ENCODE measurements at places on chromosomes 2 and 18.
A peak's percentile ranks its signal among the peaks of the same experiment; 100 is the strongest.

DNA sequence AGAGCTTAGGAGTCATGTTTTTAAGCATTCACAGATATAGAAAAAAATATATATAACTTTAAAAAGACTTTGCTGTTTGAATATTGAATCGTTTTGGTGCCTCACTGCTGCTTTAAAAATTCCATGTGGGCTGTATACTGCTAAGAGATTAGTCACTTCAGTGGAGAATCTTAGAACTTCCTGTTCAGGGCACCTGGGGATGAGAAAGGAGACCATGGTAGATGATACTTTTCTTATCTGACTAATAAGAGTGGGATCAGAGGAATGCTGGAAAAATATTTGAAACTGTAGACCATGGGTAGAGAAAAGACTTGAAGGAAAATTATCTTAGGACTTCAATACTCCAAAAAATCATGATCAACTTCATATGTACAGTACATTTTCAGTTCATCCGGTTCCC lies 442.2 kb upstream of the SETBP1 start:
- no peak for DNase-seq

- DNase-seq, result no peak
Observed at GRCh38 chr2:131419441-131419840, 55.5 kb upstream of the RAB6D start.

DNA sequence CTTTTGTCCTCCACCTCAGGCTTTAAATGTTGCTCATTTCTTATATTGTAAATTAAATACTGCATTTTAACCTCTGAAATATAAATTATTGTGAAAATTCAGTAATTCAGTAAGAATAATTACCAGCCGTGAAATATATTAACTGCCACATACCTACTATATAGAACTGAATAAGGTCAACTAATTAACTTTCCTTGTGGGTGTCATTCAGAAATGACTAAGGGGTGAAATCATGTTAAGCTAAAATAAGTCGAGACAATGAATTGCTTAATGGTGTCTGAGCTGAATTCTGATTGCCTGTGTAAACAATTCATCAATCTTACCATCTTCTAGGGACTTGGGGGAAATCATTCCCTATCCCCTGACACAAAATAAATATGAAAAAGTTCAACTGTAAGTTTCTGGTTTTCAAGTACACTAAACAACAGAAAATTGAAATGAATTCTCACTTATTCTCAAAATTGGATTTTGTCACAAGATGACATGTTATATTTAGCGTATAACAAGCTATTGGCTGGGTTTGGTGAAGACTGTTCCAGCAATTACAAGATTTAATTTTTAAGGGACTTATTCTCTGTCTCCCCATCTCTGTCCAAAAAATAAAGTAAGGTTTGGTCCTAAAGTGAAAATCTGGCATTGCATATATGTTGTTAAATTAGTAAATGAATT lies 255.1 kb downstream of the METTL4 start:
- DNase-seq, result no peak

DNA sequence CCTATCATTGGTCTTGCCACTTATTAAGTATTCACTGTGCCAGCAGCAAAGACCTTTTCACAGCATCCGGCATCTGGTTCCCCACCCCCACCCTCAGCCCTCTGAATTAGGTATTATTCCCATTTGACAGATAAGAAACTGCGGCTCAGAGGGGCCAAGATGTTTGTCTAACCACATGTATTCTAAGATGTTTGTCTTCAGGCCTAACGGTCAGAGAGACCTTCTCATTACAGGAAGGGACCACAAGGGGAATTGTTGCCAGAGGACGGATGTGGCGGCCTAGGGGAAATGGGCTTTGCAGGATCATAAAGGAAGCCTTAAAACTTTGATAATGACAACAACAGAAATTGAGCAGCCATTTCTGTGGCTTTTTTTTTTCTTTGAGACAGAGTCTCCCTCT lies 16.6 kb downstream of the NPPC start:
- no peak for DNase-seq

GRCh38 chr2:159550231-159550630 lies 66.1 kb downstream of the BAZ2B start:
- DNase-seq, result no peak

- DNase-seq, result no peak
Observed at GRCh38 chr2:26993768-26994167, 23.3 kb downstream of the MAPRE3 start.

- no peak for DNase-seq
Observed at GRCh38 chr18:13915995-13916431, 677 bp upstream of the MC2R start.

- no peak for DNase-seq
Observed at GRCh38 chr2:210167227-210167626, 4.0 kb downstream of the KANSL1L start.

GRCh38 chr18:27780061-27780745 lies 396.7 kb downstream of the CDH2 start:
- DNase-seq, result no peak

GRCh38 chr2:73285159-73285739 lies 971 bp upstream of the FBXO41 start:
- no peak for DNase-seq

GRCh38 chr2:49291619-49292018 lies 137.3 kb upstream of the FSHR start:
- no peak for DNase-seq

DNA sequence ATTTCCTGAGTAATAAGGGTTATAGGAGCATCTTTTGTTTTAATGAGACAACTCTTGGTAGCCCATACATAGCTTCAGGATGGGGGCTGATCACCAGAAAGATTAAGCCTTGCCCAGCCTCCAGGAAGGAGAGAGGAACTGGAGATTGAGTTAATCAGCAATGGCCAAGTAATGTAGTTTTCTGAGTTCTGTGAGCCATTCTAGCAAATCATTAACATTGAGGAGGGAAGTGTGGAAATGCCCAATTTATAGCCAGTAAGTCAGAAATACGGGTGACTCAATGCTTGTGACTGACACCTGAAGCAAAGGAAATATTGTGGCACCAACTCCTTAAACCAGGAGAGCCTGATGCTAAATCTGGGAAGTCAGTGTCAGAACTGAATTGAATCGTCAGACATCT lies 205.1 kb upstream of the SRD5A2 start:
- DNase-seq, result no peak

DNA sequence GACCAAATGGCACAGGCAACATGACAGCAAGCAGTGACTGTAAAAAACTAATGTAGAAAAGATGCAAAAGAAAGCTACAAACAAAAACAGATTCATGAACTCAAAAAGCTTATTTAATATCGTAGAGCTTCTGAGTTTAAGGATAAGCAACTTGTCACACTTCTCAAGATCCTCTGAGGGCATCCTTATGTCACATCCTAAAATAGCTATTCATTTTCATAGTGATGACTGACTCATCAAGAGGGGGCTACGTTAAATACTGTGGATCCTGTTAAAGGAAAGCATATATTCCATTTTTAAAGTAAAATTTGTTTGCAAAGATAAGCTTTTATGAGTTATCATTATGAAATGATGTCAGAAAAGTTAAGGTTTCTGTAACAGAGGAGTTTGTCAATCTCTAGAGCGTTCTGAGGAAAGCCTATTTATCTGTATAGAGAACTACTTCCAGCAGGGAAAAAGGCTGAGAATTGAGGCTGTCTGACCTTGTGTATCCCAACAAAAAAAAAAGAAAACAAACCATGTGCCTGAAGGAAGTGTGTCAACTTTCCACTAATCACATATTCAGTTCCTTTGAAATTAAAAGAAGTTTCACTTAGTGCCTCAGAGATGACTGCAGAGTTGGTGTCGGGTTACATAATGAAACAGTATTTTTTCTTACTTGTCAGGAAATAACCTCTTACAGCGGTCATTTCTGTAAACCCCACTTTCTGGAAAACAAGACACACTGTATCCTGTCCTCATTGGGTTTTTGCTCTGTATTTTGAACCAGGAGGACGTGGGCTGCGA lies 115.5 kb downstream of the ESCO1 start:
- no peak for DNase-seq

DNA sequence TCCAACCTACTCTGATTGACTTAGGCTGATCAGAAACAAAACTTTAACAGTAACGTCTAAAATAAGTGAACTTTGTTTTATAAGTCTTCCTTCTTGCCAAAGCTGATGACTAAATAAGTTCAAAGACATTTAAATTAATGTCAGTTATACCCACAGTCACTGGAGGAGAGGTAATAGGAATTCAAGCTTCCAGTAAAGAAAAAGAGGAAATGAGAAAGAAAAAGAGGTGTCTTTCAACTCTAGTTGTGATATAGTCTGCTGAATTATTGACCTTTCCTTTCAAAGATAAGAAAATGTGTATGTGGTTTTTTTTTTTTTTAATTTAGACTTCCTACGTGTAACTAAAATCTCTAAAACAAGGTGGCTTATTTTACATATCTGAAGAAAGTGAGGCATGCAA lies 191.5 kb downstream of the SLC8A1 start:
- DNase-seq, result no peak

DNA sequence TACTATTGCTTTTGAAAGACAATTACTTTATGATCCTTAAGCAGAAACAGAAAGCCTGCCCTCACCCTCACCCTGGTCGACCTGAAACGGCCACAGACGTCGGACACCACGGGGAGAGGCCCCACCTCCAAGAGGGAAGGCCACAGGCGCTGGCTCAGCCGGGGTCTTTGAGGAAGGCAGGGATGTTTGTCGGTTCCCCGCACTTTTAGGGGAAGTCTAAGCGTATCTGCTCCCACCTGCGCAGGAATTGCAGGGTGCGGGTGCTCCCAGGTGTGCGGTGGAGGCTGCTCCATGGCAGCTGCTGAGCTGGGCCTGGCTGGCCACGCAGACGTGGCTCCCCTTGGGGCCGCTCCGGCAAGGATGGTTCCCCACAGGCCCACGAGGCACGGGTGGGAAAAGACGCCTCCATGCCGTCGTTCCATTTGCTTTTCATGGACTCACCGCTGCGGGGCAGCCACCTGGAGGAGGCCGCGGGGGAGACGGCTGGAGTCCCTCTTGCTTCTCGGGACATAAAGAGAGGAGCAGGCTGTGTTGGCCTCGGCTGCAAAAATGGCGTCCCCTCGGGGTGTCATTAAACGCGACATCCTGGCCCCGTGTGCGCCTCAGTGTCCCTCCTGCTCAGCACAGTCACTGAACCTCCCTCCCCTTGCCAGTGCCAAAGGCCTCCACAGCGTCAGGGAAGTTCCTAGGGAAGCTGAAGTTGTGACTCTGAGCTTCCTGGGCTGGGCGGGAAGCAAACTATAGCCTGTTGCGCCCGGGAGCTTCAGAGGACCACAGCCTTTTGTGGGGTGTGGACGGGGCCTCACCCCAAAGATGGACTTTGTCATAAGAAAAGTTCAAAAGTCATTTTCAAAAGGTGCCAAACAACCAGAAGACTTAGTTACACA lies 63.4 kb downstream of the NFATC1 start:
- DNase-seq, result no peak

DNA sequence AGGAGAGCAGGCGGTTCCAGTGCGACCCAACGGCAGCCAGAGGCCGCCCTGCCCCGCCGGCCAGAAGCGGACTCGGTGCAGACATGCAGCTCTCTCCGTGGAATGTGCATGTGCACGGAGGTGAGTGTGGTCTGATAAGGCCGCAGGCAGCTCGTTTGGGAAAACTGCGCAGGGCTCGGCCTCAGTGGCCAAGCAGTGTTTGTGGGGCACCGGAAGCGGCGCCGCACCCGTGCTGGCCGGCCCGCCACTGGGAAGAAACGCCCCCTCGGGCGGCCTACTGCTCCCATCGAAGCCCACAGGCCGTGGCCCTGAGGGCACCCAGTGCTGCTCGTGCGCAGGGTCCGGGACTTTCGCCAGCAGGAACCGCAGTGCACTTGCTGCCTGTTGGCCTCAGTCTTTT lies 25.2 kb downstream of the PRELID3A start:
- no peak for DNase-seq

GRCh38 chr18:21110713-21111345 lies 784 bp downstream of the ROCK1 start:
- DNase-seq, result peak; percentile 10

DNA sequence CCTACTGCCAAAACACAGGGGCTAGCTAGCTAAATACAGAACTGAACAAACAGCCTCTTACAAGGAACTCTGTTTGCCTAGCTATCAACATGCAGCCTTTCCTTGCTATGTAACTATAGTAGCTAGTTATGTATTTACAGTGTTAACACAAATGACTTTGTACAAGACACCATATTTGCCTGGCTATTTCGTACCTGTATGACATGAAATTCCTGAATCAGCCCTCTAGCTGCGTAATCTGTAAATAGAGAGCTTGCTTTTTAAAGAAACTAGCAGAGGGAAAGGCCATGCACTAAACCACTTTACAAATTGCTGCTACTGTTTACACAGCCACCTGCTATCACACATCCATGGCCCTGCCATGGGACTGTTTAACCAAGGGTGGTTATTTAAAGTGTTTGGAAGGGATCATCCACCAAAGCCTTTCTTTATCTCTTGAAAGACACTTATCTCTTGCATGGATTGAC lies 248.7 kb downstream of the TFCP2L1 start:
- DNase-seq, result no peak

- no peak for DNase-seq
Observed at GRCh38 chr18:24876266-24876665, 415.8 kb downstream of the HRH4 start.

- DNase-seq, result peak; percentile 42
Observed at GRCh38 chr2:120736202-120736623, 545 bp downstream of the GLI2 start.

DNA sequence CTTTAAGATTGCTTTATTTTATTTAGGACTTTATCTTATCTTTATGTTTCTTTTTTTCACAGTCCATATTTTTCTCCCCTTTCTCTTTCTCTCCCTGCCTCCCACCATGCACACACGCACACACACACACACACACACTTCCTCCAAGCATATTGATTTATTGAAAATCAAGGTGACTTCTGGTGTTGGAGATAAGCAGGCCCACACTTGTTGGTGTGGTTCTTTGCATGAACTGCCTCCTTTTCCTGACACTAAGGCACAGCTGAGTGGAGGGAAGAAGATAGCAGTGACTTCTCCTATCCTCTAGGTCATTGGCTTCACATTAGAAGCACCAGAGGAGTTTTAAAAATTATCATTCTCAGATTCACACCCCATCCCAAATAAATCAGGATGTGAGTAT lies 18.0 kb downstream of the TBR1 start:
- no peak for DNase-seq

- DNase-seq, result no peak
Observed at GRCh38 chr2:241722896-241723454, 11.5 kb upstream of the D2HGDH start.

- no peak for DNase-seq
Observed at GRCh38 chr2:182522405-182522896, 95.6 kb upstream of the PDE1A start.

GRCh38 chr18:3451183-3451988 lies 1.4 kb downstream of the TGIF1 start:
- peak; percentile 90 for DNase-seq

- peak; percentile 29 for DNase-seq
Observed at GRCh38 chr2:23199115-23199918, 185.7 kb upstream of the KLHL29 start.

Data from AG08396 (cell line).